ENCODE measurements at places on chromosomes 1 and 21.

- DNase-seq: no peak
Observed at GRCh38 chr1:183139281-183139942, 46.7 kb upstream of the LAMC2 start.

DNA sequence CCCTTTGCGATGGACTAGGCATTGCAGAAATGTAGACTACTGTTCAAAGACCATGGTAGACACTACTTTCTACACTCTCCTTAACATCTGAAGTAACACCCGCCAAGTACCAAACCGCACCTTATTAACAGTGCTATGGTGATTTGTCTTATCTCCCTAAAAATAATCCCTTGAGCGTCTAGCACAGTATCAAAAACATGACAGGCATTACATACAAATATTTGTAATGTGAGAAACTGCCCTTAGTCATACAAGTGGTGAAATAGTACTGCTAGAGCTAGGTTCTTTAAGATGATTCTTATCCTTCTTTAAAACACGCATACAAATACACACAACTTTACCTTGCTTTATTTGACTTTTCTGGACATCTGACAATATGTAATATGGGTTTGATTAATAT, 27.2 kb downstream of the PUM1 start:
- no peak for DNase-seq

DNA sequence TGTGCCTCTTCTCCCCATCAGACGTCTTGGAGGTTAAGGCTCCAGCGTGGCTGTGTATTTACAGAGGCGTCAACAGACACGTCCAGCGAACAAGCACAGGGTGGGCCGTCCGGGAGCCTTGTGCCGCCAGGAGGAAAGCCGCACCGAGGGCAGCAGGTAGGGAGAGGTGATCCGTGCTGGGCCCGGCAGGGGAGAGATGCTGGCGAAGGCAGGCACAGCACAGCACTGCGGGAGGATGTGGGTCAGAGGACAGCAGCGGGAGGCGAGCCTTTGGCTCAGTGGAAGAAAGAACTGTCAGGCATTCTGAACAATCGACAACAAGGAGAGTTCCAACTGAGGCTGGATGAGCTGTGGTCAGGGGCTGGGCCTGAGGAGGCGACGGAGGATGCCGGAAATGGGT, 144.1 kb upstream of the TNR start:
- no peak for DNase-seq

DNA sequence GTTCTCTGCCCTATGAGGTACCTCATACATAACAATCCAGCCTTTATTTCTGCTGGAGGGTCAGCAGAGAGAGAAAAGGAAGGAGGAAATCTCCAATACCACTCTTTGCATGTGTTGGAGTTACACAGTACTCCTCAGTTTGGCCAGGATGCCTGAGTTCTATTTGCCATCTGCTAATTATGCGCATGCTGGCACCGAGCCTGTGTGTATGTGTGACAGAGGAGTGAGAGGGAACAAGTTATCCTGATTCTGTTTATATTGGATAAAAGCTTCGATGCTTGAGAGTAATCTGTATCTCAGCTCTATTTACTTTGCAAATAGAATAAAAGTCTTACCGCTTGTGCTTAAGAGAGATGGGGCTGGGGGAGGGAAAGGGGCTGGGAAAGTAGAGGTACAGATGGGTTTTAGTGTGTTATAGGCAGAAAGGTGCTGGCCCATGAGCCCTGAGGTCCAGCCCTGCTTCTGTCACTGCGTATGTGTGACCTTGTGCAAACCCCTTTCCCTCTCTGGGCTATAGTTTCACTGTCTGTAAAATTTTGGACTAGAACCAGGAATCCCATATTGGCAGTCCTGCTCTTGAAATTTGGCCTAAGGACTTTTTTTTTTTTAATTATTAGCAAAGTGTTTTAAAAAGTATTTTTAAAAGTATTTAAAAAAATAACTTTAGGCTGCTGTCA, 54.5 kb upstream of the PLXNA2 start:
- peak; percentile 72 for DNase-seq

GRCh38 chr1:209249280-209249670, 334.2 kb upstream of the CAMK1G start:
- DNase-seq: no peak

DNA sequence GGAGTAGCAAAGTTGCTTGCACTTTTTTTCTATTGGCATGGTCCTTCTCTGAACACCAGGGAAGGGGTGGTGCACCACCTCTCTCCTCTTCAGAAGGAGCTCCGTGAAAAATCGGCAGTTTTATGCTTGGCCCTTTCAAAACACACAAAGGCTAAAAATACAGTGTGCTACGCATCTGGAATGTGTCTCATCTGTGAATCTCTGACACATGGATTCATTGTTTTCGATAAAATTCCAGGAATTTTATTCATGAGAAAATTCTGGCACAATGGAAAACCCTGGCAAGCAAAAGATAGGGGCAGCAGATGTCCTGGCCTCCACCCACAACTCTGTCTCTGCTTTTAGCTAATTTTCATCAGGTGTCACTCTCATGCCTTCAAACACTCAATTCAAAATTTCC, 42.9 kb downstream of the ERG start:
- no peak for DNase-seq

DNA sequence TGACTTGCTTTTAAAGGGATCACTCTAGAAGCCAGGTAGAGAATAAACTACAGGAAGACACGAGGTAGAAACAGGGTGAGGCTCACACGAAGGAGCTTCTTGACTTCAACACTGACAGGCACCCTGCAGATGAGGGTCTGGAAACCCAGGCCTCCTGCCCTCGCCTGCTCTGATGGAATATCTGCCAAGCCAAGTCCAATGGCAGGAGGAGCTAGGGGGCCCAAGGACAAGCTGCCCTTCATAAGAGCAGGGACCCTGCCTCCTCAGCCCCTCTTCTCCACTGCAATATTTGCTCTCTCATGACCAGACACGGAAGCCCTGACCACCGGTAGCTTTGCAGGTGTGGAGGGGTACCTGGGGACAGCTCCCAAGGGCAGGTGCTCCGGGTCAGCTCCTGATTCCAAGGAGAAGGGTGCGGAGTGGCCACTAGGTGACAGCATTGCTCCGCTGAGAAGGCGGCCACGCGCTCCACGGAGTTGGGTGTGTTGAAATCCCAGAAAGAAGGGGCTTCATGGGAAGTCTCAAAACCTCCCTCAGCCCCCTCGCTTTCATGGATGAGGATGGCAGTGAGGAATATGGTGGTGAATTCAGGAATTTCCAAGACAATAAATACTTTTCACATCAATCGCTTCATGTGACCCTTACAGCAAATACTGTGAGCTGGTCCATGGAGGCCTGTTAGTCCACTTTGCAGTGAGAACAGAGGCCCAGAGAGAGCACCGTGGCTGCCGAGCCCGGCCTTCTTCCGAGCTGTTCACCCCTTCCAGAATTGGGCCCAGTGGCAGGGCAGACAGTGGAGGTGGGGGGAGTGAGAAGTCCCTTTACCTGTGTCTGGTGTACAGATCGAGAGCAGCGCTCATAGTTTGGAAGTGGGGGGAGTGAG, 33.2 kb upstream of the PAX7 start:
- no peak for DNase-seq

DNA sequence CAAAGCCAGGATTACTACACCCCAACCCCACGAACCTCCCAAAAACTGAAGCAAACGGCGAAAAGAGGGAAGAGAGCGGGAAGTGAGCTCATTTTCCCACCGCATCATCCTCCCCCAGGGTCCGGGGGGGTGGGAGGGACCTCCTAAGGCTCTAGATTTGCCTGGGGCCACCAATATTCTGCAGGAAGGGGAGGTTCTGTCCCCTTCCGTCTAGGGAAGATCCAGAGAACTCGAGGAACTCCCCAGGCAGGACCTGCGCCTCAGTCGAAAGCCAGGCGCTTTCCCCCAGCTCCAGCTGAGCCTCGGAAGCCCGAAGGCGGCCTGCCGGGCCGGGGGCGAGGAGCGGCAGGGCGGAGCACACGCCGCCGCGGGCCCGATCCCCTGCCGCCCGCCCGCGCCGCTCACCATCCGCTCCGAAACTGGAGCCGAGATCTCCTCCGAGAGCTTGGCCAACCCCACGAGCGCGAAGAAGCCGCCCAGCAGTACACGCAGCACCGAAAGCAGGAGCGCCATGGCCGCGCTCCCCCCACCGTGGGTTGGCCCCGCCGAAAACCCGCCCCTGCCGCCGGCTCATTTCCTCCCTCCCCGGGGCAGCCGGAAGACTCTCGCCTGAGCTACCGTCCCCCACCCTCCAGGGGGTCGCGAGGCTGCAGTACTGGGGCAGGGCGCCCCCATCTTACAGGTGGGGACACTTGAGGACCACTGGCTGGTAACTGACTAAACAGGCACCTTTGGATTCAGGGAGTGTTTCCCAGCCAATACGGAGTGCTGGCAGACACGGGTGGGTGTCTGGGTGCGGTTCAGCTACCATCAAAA, at the start of gene TMEM35B:
Gene TMEM35B (minus strand): TSS at position 555 of the 816 bp plus-strand sequence. CDS start 42 bp downstream, at position 513.
- DNase-seq: peak; percentile 29

DNA sequence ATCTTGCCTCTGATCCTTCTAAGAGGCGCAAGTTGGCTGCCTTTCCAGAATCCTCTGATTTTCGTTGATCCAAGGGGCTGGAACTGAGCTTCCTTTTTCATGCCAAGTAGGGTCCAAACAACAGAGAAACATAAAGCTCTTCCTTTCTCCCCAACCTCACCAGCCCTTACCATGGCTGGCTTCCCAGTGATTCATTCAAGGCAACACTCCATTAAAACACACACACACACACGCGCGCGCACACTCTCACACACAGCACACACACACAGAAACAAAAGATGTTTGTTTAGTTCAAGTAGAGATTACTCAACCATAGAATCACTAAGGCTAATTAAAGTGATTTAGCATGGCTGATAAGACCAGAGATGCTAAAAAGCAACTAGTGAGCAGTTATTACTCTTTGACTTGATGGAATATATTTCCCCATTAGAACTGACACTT, 13.0 kb upstream of the GUCA2A start:
- no peak for DNase-seq

DNA sequence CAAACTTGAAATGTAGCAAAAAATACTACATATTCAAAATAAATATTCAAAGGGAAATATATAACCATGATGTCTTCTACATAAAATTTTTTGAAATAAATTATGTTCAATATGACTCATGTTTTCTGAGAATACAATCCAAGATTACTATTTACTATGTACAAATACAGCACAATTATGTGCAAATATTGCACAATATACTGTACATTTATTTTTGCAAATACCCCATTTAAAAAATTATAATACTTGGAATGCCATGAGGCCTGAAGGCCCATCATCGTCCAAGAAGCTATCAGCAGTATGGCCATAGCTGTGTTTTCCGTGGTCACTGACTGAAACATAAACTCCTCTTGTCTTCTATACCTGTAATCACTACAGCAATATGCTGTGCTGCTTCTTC, 12.3 kb downstream of the CCDC181 start:
- no peak for DNase-seq

GRCh38 chr1:11026052-11026451, 13.6 kb downstream of the TARDBP start:
- DNase-seq: no peak

GRCh38 chr1:26518355-26518754, 11.2 kb upstream of the RPS6KA1 start:
- DNase-seq: no peak

- no peak for DNase-seq
Observed at GRCh38 chr1:232835166-232835565, 29.9 kb downstream of the MAP10 start.
